ENCODE measurements at places on chromosomes 6 and 20. TPM values are rescaled to one million over a fixed set of nuclear protein-coding genes. Genes with fewer than 3 reads are reported as not detected.

GRCh38 chr6:10272591-10272990, 142.3 kb downstream of the TFAP2A start:
- H3K27me3 ChIP-seq: peaks cover 5% of the 10 kb centered on the region
- H3K4me1 ChIP-seq: no peaks in the 10 kb centered on the region
- DNase-seq: no peak

- peak overlapping the region; percentile 87 for H3K4me3 ChIP-seq
- no peaks in the 10 kb centered on the region for H3K27me3 ChIP-seq
- H3K4me1 ChIP-seq: peaks cover 46% of the 10 kb centered on the region
- H3K27ac ChIP-seq: peak overlapping the region; percentile 95
- peaks cover 31% of the 10 kb centered on the region for H3K36me3 ChIP-seq
- no peak for DNase-seq
Observed at GRCh38 chr6:37168811-37169495, 999 bp upstream of the PIM1 start.

GRCh38 chr6:83442752-83443151, 11.9 kb upstream of the ME1 start:
- no peak for DNase-seq
- no peak overlapping the region for H3K27ac ChIP-seq
- H3K36me3 ChIP-seq: no peaks in the 10 kb centered on the region
- no peak overlapping the region for H3K4me3 ChIP-seq

DNA sequence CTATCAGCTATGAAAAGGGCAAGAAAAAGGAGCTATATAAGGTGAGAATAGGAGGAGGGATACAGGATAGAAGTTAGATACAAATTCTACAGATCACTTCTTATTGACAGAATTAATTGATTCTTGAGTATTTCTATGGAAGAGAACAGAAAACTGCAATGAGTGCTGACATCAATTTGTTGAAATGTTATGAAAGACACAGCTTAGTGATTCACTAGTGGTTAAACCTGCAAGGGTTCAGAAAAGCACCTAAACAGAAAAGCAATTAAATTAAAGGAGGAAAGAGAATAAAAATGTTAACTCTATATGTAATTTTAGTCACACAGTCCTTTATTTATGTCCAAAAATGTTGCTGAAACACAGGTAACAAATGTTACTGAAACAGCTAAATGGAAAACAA, 254.4 kb upstream of the RUNX2 start:
- H3K36me3 ChIP-seq: peaks cover 19% of the 10 kb centered on the region
- no peaks in the 10 kb centered on the region for H3K27me3 ChIP-seq
- no peak for DNase-seq
- H3K27ac ChIP-seq: no peak overlapping the region
- H3K4me3 ChIP-seq: no peak overlapping the region
- peaks cover 23% of the 10 kb centered on the region for H3K4me1 ChIP-seq

GRCh38 chr20:34998331-34998950, 42.8 kb downstream of the MYH7B start:
- no peak overlapping the region for H3K4me3 ChIP-seq
- peaks cover 6% of the 10 kb centered on the region for H3K4me1 ChIP-seq
- no peaks in the 10 kb centered on the region for H3K27me3 ChIP-seq
- H3K27ac ChIP-seq: no peak overlapping the region
- DNase-seq: no peak

The FABP7 gene
- not detected for total RNA-seq

The NMBR gene
- total RNA-seq: not detected

The THBS2 gene
- not detected for total RNA-seq

The MCHR2 gene
- not detected for total RNA-seq

The CALHM4 gene
- total RNA-seq: not detected

The DSP gene
- 0.60 TPM for total RNA-seq

The IMPG1 gene
- total RNA-seq: not detected

The CDH26 gene
- total RNA-seq: 4.5 TPM
